Right renal cortex interstitium (tissue), 3 donors: ENCODE measurements at places on chromosomes 2 and 18. TPM values are rescaled to one million over a fixed set of nuclear protein-coding genes. Genes with fewer than 3 reads are reported as not detected.

GRCh38 chr2:39470580-39470979 lies 33.5 kb upstream of the MAP4K3 start:
- no peak for DNase-seq

- DNase-seq, result no peak
Observed at GRCh38 chr2:225415792-225416191, 16.3 kb downstream of the NYAP2 start.

- no peak for DNase-seq
Observed at GRCh38 chr2:236642584-236643291, 73.1 kb downstream of the ACKR3 start.

GRCh38 chr18:36200354-36200771 lies 13.1 kb downstream of the MOCOS start:
- no peak for DNase-seq

DNA sequence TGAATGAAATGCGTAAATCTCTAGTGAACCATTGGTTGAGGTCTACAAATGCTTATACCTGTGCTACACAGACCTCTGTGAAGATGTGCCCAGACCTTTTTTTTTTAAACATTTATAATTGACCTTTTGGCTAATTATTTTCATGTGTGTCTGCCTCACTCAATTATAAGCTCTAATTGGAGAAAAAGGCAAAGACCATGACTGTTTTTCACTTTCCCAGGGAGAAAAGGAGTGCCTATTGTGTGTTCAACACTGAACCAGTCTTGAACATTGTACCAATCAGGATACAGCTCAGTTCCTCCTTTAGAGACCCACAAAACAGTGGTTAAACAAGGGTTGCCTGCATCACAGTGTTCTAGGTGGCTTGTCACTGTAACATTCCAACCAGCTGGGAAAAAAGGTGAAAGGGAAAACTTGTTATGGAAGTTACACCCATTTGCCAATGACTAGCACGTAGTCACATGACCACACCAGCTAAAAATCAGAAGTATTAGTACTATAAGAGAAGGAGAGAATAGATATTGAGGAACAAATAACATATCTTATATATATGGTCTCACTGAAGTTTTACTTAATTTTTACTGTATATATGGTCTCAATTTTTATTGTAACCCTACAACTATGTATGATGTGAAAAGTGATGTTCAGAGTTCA lies 13.4 kb downstream of the TANK start:
- DNase-seq, result no peak

GRCh38 chr2:2046497-2046896 lies 284.6 kb downstream of the MYT1L start:
- no peak for DNase-seq

DNA sequence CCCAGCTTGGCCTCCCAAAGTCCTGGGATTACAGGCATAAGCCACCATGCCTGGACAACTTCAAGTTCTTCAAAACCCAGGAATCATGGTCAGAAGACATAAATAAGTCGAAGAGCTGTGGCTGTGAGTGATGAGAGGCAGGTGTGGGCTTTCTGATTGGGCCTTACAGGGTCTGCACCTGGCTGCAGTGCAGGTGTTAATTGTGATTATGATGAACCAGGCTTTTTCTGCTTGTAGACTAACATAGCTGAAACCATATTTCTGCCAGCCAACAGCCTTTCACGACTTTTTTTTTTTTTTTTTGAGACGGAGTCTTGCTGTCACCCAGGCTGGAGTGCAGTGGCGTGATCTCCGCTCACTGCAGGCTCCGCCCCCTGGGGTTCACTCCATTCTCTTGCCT lies 14.9 kb upstream of the DTNB start:
- DNase-seq, result no peak

GRCh38 chr2:28810384-28811285 lies at the start of gene SPDYA:
SPDYA (plus strand) TSS chr2:28810834; CDS start chr2:28816015, 5,181 bp downstream.
- peak; percentile 8 for DNase-seq

DNA sequence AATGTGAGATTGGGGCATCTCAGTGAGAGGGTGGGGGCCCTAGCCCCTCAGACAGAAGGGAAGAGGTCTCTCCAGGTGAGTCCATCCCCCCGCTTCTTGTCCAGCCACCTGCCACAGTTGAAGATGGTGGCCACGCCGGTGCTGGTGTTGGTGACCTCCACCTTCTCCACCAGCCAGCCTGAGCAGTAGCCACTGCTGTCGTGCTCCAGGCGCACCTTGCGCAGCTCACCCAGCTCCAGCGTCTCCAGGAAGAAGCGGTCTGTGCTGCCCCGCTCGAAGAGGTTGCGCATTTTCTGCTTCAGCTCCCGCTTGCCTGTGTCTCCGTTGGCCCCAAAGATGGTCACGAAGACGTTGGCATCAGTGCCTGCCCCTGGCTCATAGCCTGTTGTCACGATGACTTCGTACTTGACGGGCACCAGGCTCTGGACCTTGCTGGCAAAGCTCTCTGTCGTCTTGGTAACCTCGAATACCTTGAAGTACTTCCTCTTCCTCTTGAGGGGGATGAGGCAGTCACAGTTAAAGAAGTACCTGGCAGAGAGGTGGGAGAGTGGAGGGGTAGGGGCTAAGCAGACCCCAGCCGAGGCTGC lies 179.5 kb downstream of the LOXHD1 start:
- no peak for DNase-seq

DNA sequence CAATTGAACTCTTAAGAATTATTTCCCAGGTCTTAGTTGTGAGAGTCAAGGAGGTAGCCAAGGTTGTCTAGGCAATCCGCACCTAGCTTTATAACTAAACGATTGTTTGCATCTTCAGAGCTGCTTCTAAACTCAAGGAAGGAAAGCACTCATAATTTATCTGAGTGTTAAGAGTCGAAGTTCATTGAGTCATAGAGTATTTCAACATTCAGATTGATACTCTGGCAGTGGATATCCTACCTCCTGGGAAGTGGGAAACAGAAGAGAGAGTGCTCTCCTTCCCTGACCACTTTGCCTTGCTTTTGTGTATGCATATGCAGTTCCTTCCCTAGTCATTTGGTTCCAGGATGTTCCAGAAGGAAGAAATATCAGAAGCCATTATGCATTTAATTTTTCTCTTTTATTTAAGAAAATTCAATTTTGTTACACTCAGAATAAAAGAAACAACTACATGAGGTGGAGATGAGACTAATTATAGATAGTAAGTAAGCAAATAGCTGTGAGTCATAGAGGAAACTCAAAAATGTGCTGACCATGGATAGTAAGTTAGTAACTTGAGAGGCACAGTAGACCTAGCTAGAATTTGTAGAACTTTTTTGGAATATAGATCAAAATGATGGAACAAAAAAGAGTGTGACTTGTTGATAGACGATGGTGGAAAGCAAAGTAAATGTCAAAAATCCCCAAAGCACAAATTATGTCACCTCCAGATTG lies 35.4 kb upstream of the FSHR start:
- no peak for DNase-seq

DNA sequence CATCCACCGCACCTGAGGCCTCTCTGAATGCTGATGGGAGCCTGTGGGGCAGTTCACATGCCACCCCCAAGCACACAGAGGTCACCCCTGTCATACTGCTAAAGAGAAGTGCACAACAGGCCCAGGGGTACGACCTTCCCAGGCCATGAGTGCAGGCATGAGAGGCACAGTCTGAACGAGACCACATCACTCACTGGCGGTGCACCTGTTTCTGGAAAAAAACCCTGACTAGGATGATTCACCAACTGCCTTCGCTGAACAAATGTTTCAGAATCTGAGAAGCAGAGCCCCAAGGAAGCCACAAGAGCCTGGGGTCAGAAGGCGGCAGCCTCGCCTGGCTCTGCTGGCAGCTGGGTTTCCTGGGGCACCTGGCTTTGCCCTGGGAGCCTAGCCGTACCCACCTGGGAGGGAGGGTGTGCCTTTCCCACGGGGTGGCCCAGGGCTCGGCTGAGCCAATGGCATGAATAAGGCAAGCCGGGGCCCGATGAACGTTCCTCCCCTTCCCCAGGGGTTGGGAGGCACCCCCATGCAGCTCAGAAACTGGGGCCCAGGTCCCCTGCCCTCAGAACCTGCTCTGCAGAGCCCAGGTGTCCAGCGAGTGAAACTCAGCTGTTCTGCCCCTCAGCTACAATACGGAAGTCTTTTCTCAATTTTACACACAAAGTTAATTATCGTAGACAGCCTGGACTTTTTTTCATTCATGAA lies 73.8 kb downstream of the HDAC4 start:
- DNase-seq, result no peak

- no peak for DNase-seq
Observed at GRCh38 chr2:229027353-229028105, 243.6 kb downstream of the PID1 start.

- no peak for DNase-seq
Observed at GRCh38 chr2:207432453-207432852, 97.3 kb upstream of the CREB1 start.

- DNase-seq, result no peak
Observed at GRCh38 chr2:219540784-219541504, 2.7 kb downstream of the CHPF start.

DNA sequence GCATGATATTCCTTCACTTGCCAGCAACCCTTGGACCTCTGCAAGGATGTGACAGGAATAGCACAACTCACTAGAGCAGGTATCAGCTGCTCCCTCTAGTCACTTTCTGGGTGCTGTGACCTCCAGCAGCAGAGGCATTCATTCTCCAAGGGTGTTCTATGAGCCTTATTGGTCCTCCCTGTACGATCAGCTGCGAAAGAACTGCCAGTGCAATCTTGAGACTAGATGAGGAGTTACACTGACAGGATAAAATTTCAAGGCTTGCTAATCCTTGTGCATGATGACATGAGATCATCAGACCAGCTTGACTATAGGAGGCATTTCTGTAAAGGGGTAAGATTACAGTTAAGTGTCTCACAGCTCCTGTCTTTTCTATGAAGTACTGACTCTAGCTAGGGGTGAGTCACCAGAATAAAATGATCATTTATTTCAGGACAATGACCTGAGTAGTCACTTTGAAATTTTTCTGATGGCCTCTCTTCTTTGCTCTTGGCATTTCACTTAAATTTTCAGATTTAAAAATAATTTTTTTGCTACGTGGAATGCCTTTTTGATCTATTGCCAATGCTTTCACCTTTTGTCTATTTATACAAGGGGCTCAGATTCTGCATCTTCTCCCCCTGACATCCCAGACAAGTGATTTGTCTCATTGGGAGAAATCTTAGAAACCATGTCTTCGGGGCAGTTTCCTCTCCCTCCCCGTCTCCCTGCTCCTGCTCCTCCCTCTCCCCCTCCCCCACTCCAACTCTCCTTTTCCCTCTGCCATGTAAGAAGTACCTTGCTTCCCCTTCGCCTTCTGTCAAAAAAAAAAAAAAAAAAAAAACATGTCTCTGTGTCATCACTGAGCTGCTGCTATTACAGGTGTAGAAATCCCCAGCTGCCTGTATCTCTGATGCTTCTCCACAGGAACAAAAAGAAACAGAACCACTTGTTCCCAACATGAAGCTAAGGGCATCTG lies 49.2 kb upstream of the FRZB start:
- no peak for DNase-seq

DNA sequence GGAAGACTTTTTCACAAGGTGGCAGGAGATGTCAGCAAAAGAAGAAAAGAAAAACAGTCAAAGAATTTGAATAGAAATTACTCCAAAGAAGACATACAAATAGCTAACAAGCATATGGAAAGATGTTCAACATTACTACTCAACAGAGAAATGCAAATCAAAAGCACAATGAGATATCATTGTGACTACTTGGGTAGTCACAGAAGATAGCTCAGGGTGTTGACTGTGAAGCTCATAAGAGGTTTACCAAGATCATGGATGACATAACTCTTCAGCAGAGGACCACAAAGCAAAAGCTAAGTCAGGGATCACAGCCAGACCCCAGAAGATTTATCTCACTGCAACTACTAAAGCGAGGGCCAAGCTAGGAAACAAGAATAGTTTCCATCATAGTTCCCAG lies 53.0 kb upstream of the TANK start:
- DNase-seq, result no peak

DNA sequence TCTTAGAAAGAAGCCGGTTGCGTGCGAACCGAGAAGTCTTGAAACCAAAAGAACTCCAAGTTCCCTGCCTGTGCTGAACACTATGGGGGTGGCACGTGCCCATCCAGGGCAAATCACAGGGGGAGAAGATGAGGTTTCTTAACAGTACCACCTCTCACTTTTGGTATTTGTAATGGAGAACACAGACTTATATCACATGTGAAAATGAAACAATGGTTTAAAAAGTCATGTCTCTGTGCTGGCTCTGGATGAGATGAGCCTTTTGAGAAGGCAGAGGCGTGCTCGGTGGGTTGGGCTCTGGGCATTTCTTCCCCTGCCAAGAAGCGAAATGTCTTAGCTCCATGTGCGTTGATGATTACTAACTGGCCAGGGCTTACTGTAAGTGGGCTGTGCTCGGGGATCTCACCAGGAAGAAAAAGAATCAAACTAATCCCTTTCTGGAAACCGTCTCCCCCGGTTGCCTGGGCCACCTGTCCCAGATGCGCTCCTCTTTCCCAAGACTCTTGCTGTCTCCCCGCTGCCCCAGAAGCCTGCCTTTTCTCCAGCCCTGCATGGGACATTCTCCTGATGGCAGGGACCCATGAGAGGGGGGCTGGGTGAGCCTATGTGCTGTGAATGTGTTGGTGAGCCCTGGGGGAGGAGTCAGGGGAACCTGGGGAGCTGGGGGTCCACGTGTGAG lies 252.9 kb downstream of the PRKCE start:
- no peak for DNase-seq

DNA sequence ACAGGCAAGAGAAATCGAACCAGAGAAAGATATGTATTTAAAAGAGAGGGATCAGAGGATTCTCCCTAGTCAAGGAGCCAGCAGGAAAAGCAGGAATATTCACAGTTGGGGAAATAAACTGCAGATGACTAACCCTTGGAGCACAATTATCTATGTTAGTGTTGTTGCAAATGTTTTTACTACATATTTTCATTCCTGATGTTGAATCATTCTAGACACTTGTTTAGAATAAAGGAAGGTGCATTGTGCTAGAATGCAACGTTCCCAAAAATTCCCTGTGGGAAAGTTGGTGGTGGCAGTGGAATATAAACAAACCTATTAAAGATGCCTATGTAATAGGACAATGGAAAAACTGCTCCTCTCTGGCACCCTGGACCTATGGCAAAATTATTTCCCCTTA lies 63.3 kb downstream of the DTNA start:
- DNase-seq, result no peak

Gene LBH
- 120 TPM for polyA plus RNA-seq

Gene MRPL19
- 65.6 TPM for polyA plus RNA-seq

Gene COMMD1
- polyA plus RNA-seq, result 73.6 TPM

Gene ARHGEF33
- polyA plus RNA-seq, result 2.0 TPM

Gene HOXD13
- 0.11 TPM for polyA plus RNA-seq

Gene LONRF2
- 2.8 TPM for polyA plus RNA-seq

Gene GKN2
- polyA plus RNA-seq, result not detected

Gene CXCR4
- 57.8 TPM for polyA plus RNA-seq

Gene ANKMY1
- polyA plus RNA-seq, result 11.9 TPM

Gene MRO
- 3.0 TPM for polyA plus RNA-seq

Gene TRIM43
- polyA plus RNA-seq, result not detected

Gene QPCT
- polyA plus RNA-seq, result 11.4 TPM

Gene FHOD3
- polyA plus RNA-seq, result 40.1 TPM

Gene SPP2
- not detected for polyA plus RNA-seq

Gene BOLL
- 0.08 TPM for polyA plus RNA-seq

Gene PLGLB2
- polyA plus RNA-seq, result 3.6 TPM

Gene ABCG8
- 0.75 TPM for polyA plus RNA-seq
